ENCODE measurements at places on chromosomes 13 and 19. TPM values are rescaled to one million over a fixed set of nuclear protein-coding genes. Genes with fewer than 3 reads are reported as not detected.

GRCh38 chr19:54233941-54234340, 8.6 kb downstream of the LILRA6 start:
- no peak overlapping the region for H3K4me3 ChIP-seq
- DNase-seq = no peak
- no peaks in the 10 kb centered on the region for H3K27me3 ChIP-seq
- H3K4me1 ChIP-seq = peaks cover 3% of the 10 kb centered on the region
- H3K36me3 ChIP-seq = no peaks in the 10 kb centered on the region

- no peak overlapping the region for H3K4me3 ChIP-seq
- no peaks in the 10 kb centered on the region for H3K36me3 ChIP-seq
- no peak for DNase-seq
- H3K27me3 ChIP-seq = no peaks in the 10 kb centered on the region
These were observed 368.8 kb upstream of the TSHZ3 start for GRCh38 chr19:31718032-31718431.

Gene ZNF284
- 1.9 TPM for total RNA-seq

DNA sequence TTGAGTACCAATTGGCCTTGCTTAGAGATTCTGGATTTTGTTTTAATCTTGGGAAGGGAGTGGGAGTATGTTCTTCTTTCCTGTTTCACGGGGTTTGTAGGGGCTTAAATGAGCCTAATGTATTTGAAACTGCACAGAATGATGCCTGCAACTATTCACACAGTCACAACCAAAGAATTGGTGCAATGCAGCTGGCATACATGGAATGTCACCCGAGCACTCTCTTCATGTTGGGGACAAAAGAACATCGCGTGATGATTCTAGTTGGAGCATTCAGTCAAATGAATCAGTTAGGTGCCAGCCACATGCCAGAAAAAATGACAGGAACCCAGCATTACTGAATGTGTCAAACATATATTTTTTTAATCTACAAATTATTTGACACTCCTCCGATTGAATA, 22.1 kb downstream of the STARD13 start:
- H3K27me3 ChIP-seq = no peaks in the 10 kb centered on the region
- no peak overlapping the region for H3K27ac ChIP-seq
- DNase-seq = no peak
- no peaks in the 10 kb centered on the region for H3K36me3 ChIP-seq

Gene GJB6
- 1.4 TPM for total RNA-seq

Gene LILRB5
- total RNA-seq = 0.08 TPM

Gene ZNF675
- 21.6 TPM for total RNA-seq

GRCh38 chr19:1251330-1252220, 3.2 kb downstream of the MIDN start:
- peak; percentile 74 for DNase-seq
- H3K27ac ChIP-seq = peak overlapping the region; percentile 93
- peaks cover 41% of the 10 kb centered on the region for H3K36me3 ChIP-seq
- H3K4me1 ChIP-seq = peaks cover 35% of the 10 kb centered on the region
- peak overlapping the region; percentile 63 for H3K4me3 ChIP-seq

Gene FFAR1
- not detected for total RNA-seq

- peaks cover 44% of the 10 kb centered on the region for H3K4me1 ChIP-seq
- no peaks in the 10 kb centered on the region for H3K27me3 ChIP-seq
- H3K27ac ChIP-seq = peak overlapping the region; percentile 62
- DNase-seq = no peak
These were observed 68.1 kb downstream of the ARHGEF7 start for GRCh38 chr13:111183087-111183645.

DNA sequence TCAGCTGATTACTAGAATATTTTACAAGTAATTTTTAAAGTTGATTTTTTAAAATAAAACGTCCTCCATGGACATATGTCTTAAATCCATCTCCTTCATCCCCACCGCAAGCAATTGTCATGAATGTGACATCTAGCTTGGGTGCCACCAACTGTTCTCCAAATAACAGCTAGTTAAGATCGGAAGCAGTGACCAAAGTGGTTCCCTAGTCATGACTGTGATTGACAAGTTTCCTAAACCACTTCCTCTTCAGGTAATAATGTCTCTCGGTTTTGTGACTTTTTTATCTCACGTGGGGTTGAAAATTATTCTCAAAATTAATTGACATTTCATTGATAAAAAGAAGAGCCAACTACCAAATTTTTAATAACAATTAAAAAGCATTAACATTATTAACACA, 135.3 kb upstream of the MIR17HG start:
- no peak overlapping the region for H3K27ac ChIP-seq
- no peak for DNase-seq
- H3K4me1 ChIP-seq = no peaks in the 10 kb centered on the region

Gene CEACAM4
- 1.5 TPM for total RNA-seq

DNA sequence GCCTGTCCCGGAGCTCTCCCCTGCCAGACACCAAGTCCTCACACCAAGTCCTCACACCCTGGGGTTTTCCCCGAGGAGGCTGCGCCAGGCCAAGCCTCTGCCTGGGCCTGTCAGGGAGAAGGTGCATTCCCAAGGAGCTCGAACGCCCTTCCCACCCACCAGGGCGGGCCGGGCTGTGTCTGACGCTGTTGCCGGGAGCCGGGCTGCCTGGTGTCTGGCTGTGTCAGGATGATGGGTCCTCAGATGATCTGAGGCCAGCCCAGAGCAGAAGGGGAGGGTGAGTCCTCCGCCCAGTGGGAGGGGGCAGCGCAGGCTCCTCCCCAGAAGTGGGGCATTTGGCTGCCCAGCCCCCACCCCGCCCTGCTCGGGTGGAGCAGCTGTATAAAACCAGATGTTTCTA, 2.3 kb upstream of the HAS1 start:
- H3K36me3 ChIP-seq = no peaks in the 10 kb centered on the region
- H3K4me1 ChIP-seq = no peaks in the 10 kb centered on the region
- no peaks in the 10 kb centered on the region for H3K27me3 ChIP-seq
- H3K27ac ChIP-seq = no peak overlapping the region
- DNase-seq = no peak

DNA sequence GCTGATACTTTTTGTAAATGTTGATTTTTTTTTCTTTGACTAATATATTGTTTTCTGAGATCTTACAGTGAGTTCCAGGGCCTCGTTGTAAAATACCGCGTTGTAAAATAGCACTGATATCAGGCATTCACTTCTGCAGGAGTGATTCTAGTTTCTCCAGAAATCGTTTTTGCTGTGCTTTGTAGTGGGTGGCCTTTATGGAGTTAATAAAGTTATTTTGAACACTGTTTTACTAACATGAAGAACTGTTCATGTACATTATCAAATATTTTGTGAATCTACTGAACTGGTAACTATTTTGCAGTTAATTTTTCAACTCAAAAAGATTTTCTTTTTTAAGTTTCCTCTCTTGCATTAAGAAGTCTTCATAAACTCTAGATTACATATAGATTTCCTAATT, 985 bp upstream of the ZNF266 start:
- H3K36me3 ChIP-seq = peaks cover 6% of the 10 kb centered on the region
- peak overlapping the region; percentile 94 for H3K27ac ChIP-seq
- peaks cover 26% of the 10 kb centered on the region for H3K4me1 ChIP-seq
- peak overlapping the region; percentile 73 for H3K4me3 ChIP-seq
- no peak for DNase-seq

GRCh38 chr19:6260912-6261650, 18.7 kb downstream of the MLLT1 start:
- peaks cover 6% of the 10 kb centered on the region for H3K4me1 ChIP-seq
- H3K4me3 ChIP-seq = no peak overlapping the region
- H3K27me3 ChIP-seq = no peaks in the 10 kb centered on the region
- H3K27ac ChIP-seq = no peak overlapping the region
- DNase-seq = peak; percentile 36

DNA sequence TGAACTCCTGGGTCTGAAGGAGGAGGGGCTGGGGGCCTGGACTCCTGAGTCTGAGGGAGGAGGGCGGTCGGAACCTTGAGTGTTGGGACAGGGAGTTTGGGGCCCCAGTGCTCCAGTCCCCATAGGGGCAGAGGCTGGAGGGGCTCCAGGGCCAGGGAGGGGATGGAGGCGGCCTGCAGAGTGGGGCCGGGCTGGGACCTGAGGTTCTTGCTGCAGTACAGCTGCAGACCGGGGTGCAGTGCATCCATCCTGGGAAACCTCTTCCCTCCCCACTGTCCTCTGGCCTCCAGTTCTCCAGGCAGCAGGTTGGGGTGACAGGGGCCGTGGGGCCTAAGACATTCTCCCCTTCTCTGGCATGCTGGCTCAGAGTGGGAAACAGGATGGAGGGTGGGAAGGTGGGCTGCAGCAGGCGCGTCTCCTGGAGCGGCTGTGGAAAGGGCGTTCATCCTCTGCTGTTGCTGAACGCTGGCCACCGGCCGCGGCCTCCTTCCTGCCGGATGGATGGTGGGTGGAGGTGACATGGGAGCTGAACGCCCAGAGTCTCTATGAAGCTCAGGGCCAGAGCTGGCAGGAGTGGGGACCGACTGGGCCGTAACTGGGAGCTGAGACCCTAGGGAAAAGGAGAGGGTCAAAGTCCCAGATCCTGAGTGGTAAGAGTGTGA, 1.6 kb downstream of the BRSK1 start:
- no peaks in the 10 kb centered on the region for H3K27me3 ChIP-seq
- H3K4me1 ChIP-seq = peaks cover 4% of the 10 kb centered on the region
- H3K27ac ChIP-seq = no peak overlapping the region
- no peak overlapping the region for H3K4me3 ChIP-seq
- no peaks in the 10 kb centered on the region for H3K36me3 ChIP-seq

DNA sequence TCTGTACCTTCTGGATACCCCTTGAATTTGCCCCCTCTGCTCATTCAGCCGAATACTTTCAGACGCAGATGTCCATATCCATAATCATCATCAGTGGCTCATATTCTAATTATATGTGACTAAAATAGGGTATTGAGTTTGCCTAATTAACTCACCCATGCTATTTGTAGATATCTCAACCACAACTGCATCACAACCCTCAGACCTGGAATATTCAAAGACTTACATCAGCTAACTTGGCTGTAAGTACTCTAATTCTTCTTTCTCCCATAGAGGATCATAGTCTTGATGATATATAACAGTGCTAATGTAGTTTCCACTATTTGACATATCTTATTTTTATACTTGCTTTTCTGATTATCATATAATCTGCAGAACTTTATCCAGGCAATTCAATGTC, 35.8 kb downstream of the RXFP2 start:
- no peak overlapping the region for H3K4me3 ChIP-seq
- no peaks in the 10 kb centered on the region for H3K36me3 ChIP-seq
- no peaks in the 10 kb centered on the region for H3K27me3 ChIP-seq
- no peak for DNase-seq

- H3K36me3 ChIP-seq = no peaks in the 10 kb centered on the region
- H3K4me3 ChIP-seq = peak within 1 kb of the TSS; percentile 59
- peaks cover 13% of the 10 kb centered on the region for H3K4me1 ChIP-seq
- DNase-seq = peak; percentile 34
- peak within 1 kb of the TSS; percentile 67 for H3K27ac ChIP-seq
- no peaks in the 10 kb centered on the region for H3K27me3 ChIP-seq
These were observed at the start of gene ADAMTSL5 for GRCh38 chr19:1512671-1513498. Gene ADAMTSL5 (minus strand): TSS chr19:1513019. CDS start chr19:1510943, 2,076 bp downstream.

Gene KIR2DL3
- total RNA-seq = not detected

GRCh38 chr13:35747594-35747993, 271.1 kb upstream of the MAB21L1 start:
- DNase-seq = no peak
- H3K27ac ChIP-seq = no peak overlapping the region
- no peaks in the 10 kb centered on the region for H3K4me1 ChIP-seq
- no peak overlapping the region for H3K4me3 ChIP-seq
- no peaks in the 10 kb centered on the region for H3K36me3 ChIP-seq
